ENCODE measurements at places on chromosomes 7 and 10.

GRCh38 chr7:82234457-82235049 is 209.0 kb downstream of the CACNA2D1 start:
- no peak for DNase-seq

DNA sequence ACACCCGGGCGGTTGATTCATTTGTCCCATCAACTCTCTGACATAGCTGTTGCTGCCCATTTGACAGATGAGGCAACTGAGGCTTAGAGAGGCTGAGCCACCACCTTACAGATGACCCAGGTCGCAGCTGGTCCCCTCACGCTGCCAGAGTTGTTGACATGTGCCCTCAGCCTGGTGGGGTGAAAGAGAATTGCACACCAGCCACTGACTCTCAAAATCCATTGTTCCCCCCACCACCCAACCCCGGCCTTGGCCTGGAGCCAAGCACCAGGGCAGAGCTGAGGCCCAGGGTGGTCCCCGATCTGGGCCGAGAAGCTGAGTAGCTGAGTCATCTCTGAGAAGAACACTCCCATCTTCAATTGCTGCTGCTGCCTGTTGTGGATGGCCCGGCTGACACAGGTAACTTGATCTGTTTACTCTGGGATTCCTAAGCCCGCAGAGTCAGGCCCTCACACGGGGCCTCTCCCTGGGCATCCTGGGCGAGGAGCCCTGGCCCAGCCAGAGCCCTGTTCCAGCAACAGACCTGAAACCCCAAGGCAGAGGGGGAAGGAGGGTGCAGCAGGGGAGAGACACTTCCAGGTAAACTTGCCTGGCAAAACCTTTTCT is 27.5 kb downstream of the PVRIG start:
- no peak for DNase-seq

- no peak for DNase-seq
Observed at GRCh38 chr10:79060641-79061255, 8.0 kb upstream of the ZMIZ1 start.

GRCh38 chr10:122727426-122727825 is 27.8 kb upstream of the C10orf120 start:
- DNase-seq: no peak

DNA sequence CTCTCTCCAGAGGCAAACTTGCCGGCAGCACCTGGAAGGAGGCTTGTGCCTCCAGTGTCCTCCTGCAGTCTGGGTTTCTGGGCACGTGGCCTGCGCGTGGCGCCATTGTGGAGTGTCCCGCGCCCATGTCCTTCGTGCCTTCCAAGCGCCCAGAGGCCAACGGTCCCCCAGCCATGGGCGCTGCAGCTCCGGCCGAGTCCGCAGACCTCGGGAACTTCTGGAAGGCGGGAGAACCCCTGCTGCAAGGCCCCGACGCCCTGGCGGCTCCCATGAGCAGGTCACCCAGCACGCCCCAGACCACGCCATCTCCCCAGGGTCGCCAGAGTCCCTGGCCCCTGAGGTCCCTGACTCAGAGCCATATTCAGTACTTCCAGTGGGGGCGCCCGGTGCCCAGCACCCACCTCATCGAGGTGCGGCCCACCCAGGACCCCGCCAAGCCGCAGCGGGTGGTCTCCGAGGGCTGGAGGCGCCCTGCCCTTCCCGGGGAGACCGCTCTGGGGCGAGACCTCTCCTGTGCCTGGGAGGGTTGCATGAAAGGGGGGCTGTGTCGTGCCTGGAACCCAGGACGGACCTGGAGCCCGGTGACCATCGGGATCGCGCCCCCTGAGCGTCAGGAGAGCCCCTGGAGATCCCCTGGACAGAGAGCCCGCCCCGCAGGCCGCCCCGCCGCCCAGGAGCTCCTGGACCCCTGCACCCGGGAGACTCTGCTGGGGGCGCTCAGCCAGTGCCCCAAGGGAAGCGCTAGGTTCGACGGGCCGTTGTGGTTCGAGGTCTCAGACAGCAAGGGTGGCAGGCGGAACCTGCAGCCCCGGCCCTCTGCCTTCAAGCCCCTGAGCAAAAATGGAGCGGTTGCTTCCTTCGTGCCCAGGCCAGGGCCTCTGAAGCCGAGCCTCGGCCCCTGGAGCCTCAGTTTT is at the start of gene POM121L12:
POM121L12 (plus strand) TSS at position 135 of the 914 bp plus-strand sequence; CDS start at position 174, 39 bp downstream.
- DNase-seq: no peak

DNA sequence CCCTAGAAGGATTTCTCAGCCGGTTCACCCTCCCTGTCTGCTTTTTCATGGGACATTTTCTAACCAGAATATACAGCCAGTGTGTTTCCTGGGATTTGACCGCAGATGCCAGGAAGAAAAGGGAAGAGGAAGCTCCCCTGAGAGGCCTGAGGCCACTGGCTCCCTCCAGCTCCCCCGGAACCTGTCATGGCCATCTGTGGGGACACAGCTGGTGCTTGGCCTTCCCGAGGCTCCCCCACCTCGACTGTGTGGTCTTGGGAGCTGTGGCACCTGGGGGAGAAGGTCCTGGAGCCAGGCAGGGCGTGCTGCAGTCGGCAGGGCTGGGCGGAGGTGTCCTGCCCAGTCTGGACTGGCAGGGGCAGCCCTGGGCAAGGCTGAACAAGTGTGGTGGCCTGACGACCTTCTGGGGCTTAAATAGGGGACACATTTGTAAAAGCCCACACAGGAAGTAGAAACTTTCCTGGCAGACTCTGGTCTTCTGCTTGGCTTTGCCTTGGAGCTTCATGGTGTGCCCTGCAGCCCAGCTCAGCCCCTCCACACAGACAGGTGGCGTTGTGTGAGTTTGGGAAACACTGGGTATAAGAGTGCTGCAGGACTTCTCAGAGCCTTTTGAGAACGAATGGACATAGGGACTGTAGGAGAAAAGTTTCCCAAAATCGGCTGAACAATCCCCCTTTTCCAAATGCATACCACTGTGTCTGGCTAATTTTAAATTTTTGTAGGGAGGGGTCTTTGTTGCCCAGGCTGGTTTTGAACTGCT is 6.8 kb downstream of the BRI3 start:
- DNase-seq: no peak

DNA sequence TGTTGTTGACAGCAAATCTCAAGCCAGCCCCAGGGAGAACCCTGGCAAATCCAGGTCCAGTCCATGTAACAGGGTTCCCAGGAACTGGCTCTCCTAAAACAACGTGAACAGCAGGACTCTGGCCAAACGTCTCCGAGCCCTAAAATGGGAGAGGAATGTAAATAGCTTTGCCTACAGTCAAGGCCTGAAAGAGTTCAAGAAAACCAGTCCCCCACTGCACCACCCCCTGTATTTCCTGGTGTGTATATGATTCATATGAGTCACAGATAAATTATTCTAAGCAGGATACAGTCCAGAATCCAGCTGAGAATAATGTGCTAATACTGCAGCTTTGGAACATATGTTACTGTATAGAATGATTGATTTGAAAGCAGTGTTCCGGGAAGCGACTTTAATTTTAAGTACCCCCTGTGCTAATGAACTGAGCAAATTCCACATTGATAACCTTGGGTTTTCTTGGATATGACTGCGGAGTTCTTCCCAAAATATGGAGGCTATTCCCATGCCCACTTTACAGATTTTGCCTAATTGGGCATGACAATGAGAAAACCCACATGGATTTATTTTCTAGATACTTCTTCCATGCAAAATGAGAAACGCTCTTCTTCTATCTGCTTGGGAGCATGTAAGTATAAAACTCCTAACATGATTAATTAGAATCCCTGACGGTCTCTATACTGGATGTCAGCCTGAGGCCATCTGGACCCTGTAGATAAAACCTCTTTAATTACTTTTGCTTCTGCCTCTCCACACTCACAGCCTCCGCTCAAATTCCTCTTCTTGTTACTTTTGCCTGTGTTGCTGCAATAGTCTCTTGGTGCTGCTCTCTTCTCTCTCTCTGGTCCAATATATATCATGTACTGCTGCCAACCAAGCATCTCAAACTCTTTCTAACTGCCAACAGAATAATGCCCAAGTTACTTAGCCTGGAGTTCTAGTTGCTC is 50.2 kb downstream of the LAMB4 start:
- no peak for DNase-seq

DNA sequence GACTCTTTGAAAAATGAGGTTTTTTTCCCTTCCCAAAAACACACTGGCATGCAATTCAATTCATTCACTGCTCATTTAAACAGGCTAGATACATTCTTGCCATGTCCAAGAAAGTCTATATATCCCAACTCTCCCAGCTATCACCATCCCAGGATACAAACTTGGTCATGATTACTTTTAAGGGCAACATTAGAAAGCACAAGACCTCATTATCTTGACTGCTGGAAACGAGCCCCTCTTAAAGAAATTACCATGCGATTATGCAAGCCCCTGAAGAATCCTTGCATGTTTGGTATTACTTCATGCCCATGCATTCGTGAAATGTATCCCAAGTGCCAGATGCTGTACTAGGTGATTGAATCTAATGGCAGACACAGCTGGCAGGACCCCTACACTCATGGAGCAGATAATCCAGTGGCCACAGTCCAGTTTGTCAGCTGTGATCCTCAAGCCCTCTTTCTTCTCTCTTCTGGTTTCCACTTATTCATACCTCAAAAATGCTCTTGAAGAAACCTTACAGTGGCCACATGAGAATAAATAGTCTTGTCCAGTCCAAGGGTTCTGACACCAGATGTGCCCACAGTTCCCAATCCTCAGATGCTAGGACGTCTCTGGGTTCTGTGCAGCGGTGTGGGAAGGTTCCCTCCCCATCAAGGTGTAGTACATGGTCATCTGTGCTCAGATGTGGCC is 103.7 kb upstream of the HABP2 start:
- no peak for DNase-seq

DNA sequence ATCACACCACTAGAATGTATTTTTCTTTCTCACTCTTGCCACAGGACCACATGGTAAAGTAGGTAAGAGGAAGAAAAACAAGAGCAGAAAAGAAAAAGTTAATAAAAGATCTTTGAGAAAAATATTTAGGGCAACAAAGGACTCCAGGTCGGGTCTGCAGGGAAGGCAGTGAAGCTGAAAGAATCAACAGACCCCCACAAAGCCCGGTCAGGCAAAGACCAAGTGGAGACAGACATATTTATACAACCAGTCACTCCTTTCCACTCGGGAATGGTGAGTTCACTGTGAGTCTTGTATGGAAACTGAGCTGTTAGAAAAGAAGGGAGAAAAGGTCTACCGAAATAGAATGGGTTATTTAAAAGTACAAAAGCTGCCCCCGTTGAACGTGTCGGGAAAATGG is 28.0 kb downstream of the RSU1 start:
- DNase-seq: no peak

DNA sequence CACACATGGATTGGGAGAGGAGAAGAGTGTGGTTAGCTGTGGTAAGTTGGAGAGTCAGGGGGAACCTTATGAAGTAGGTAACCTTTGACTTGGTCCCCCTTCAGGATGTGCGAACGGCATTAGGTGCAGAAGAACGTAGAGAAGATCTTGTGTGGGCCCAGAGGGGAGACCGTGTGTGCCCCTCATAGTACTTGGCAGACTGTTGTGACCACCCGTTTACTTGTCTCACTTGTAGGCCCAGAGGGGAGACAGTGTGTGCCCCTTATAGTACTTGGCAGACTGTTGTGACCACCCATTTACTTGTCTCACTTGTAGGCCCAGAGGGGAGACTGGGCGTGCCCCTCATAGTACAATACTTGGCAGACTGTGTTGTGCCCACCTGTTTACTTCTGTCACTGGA is 2.6 kb downstream of the GTPBP4 start:
- DNase-seq: no peak

All from CD4-positive, alpha-beta T cell treated with Interleukin-2 at 100 ng/mL for 4 hours (primary cell).